ENCODE measurements at places on chromosomes 6 and 20.

DNA sequence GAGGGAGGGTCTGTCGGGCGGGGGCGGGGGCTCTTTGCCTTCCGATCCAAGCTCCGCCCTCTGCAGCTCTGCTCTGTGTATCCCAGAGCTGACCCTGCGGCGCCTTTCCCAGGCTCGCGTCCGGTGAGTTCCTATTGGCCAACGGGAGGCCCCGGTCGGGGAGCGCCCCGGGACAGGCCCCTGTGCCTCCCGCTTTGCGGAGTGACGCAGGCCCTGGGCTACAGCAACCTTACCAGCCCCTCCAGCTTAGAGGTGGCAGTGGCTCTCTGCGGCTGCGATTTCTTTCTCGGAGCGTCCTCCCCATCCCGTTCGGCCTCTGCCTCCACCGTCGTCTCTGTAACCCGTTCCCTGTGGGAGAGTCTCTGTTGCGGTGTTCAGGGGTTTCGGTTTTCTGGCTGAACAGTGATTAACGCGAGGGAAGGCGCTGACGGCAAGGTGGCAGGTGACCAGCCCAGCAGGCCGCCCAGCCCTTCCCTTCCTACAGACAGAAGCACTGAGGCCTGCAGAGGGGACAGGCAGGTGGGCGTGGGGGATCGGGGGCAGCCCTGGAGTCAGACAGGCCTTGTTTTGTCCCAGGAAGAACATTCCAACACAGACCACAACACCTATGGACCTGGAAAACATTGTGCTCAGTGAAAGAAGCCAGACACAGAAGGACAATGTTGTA is 18.1 kb upstream of the CEBPB start:
- no peak for DNase-seq

DNA sequence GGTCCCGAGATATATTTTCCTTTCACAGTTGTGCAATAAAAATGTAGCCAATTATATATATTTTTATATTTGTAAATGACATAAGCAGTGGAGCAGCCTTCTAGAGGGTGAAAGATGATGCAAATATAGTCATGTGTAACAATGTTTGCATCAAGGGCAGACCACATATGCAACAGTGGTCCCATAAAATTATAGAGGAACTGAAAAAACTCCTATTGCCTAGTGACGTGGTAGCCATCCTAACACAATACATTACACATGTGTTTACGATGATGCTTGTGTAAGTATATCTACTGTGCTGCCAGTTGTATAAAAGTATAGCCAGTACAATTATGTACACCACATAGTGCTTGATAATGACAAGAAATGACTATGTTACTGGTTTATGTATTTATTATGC is 162.8 kb downstream of the ZFAND3 start:
- DNase-seq: no peak

GRCh38 chr6:28125401-28125800 is 992 bp downstream of the ZSCAN16 start:
- no peak for DNase-seq

- DNase-seq: no peak
These were observed 12.7 kb downstream of the DEF6 start for GRCh38 chr6:35310265-35310831.

GRCh38 chr6:133707456-133707855 is 181.5 kb upstream of the TCF21 start:
- DNase-seq: no peak

GRCh38 chr6:148842296-148843019 is 95.6 kb downstream of the UST start:
- DNase-seq: no peak

GRCh38 chr6:156440688-156441087 is 336.5 kb upstream of the ARID1B start:
- no peak for DNase-seq

GRCh38 chr6:122995921-122996793 is at the start of gene CLVS2:
CLVS2 (plus strand) TSS chr6:122996235; CDS start chr6:122997778, 1,543 bp downstream.
- no peak for DNase-seq

GRCh38 chr6:100810015-100810414 is 71.1 kb downstream of the ASCC3 start:
- DNase-seq: no peak
